ENCODE measurements at places on chromosomes 3 and 15. TPM values are rescaled to one million over a fixed set of nuclear protein-coding genes. Genes with fewer than 3 reads are reported as not detected.

The LRRIQ4 gene
- total RNA-seq = not detected

The MCTP2 gene
- 7.7 TPM for total RNA-seq

The TMIE gene
- total RNA-seq = 0.99 TPM

The ABHD2 gene
- total RNA-seq = 135 TPM

The SST gene
- not detected for total RNA-seq

The ARGFX gene
- total RNA-seq = not detected

The CCDC191 gene
- 2.6 TPM for total RNA-seq

The GOLGA8O gene
- 13.0 TPM for total RNA-seq

The CCR5 gene
- total RNA-seq = 4.1 TPM

The CIB2 gene
- total RNA-seq = 6.9 TPM

The VWA5B2 gene
- not detected for total RNA-seq

Data from aorta (tissue), 5 donors.